Thyroid gland (tissue), 4 donors: ENCODE measurements at places on chromosomes 1 and 21.
A peak's percentile ranks its signal among the peaks of the same experiment; 100 is the strongest.

DNA sequence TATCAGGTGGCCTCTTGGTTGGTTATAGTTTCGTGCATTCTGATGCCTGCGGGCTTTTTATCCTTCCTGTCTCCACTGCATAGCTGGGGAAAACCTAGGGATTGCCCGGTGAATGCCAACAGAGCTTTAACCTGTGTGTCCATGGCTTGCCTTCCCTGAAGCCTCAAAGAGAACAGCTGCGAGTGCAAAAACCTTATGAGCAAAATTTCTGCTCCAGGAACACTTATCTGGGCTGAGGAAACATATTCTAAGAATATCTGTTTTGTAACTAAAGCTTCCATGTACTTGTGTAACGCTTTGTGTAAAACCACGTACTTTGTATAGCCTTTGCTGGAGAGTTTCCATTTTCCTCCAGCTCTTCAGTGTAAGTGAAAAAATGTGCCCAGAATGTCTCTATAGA is 7.2 kb downstream of the CNST start:
- DNase-seq: no peak

DNA sequence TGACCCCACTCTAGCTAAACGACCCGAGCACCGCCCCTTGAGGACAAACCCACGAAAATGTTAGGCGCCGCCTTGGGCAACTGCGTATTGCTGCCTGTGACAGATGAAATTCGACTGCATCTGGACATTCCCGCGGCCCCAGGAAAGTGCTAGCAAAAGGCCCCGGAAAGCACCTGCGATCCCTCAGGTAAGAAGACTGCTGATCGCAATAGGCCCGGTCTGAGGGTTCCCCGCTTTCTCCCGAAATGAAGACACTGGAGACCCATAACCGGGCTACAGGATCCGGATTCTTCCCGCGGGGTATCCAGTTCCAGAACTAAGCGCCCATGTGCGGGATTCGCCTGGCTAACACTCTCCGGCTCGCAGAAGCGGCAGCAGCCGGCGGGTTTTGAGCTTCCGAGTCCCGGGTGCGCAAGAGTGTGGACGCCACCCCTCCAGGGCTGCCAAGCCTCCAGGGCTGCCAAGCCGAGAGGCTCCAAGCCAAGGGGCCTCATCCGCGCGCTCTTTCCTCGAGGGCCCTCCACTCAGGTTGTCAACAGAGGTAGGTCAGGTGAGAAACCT is 157.9 kb upstream of the NBPF11 start:
- no peak for DNase-seq

DNA sequence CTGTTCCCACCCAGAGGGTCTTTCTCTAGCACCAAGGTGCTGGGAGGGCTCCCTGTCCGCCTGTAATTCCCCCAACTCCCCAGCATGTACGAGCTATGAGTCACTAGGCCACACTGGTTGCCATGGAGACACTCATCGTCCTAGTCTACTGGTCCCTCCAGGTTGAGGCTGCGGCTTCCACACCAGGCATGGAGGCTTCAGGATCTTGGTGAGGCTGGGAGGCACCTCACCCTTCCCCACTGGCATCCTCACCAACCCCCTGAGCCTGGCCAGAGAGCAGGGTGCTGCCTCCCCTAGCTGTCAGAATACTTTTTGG is 75.6 kb upstream of the KAZN start:
- no peak for DNase-seq

DNA sequence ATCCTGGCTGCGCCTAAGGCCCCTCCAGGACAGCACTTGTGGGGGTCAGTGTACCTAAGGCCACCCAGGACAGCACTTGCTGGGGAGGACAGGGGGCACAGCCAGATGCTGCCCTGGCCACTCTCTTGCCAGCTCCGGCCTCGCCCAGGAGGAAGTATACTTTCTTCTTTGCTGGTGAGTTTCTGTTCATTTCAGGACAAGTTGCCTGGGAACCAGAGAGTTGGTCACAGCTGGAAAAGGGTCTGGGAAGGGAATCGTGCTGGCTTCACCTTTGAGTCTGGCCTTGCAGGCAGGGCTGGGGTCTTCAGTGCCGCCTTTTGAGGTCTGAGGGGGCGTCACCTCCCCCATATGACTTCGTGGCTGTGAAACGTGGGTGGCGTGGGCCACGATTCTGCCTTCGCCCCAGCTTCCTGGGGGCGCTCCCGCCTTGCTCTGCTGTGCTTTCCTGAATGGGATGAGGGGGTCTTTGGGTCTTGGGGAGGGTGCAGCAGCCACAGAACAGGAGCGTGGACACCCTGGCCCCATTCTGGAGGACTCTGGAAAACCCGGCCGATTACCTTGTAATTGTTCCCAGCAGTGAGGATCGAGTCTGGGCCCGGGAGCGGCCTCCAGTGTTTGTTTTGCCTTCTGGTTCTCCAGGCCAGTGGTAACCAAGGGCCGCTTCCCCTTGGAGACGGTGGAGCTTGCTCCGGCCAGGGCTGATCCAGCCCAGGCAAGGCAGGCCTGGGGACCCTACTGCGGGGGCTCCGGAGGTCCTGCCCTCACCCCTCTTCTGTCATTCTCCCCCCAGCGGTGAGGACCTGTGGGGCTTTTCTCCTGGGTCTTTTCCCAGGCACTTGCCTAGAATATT is 45.9 kb downstream of the SPSB1 start:
- DNase-seq: peak; percentile 65

DNA sequence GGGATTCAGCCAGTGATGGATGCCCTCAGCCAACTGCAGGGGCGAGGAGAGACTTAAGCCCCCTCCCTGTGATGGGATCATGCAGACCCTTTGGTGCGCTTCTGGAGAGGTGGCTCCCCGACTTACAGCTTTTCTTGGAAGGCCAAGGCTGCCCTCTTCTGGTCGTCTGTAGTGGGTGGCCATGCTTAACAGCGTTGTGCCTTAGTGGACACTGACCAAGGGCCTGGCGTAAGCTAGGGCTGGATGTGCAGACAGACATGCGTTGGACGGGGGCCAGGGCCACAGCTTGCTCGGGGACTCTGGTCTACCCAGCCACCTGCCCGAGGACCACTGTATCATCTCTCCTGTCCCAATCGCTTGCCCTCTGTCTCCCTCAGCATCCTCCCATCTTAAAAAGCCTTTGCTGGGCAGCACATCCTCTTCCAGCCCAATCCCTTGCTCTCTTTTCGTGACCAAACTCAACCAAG is 5.5 kb downstream of the AZIN2 start:
- peak; percentile 78 for DNase-seq
